ENCODE measurements at places on chromosomes 7 and 10.

DNA sequence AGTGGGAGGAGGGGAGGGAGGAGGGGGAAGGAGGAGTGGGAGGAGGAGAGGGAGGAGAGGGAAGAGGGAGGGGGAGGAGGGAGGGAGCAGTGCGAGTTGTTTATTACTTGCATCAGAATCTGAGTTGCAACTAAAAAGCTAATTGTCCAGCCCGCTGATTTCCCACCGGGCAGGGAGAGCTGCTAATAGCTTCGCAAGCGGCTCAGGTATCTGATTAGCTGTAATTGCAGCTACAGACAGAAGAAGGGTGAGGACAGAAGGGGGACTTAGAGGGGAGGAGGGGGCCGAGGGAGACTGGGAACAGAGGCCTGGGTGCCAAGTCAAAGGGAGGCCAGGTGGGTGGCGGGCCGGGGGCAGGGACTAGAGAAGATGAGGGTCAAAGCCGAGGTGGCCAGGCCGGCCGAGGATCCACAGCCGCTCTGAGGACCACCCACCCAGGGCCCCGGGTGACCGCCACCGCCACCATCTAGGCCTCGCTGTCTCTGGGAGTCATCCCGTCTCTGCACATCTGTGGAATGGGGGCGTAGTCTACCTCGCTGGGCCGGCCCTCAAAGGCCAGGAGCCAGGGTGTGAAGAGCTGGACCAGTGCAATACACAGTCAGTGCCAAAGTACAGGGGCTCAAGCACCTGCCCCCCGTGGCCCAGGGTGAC lies 54.2 kb downstream of the MICALL2 start:
- DNase-seq: no peak

- no peak for DNase-seq
Observed at GRCh38 chr10:19977097-19977521, 160.9 kb downstream of the PLXDC2 start.

DNA sequence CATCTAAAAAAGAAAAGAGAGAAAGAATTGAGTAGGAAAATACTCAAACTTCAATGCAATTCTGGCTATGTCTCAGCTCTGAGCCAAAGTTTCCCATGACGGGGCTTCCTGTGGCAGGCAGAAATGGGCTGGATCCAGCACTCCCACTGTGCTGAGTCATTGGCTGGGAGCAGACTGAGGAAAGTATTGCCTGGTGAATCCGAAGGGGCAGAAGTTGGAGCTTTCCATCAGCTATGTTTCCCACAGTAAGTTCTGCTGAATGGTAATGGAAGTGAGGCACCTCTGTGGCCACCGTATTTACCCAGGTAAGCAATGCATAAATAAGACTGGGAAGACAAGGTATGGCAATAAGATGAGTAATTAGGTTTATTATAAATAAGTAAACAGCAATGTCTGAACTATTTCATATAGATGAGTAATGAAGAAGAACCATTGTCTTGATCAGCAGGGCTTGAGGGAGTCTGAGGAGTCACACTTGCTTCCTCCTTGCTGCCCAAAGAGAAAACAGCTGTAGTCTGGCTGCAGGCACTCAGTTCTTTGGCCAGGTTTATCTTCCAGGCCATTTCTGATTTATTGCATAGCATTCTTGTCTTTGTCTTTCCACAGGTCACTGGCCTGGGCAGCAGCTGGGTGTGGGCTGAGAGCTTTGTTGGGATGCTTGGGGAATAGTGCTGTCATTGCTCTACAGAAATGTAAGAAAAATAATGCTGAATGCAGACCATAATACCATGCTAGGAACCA lies 255.3 kb downstream of the DNAJB9 start:
- no peak for DNase-seq

DNA sequence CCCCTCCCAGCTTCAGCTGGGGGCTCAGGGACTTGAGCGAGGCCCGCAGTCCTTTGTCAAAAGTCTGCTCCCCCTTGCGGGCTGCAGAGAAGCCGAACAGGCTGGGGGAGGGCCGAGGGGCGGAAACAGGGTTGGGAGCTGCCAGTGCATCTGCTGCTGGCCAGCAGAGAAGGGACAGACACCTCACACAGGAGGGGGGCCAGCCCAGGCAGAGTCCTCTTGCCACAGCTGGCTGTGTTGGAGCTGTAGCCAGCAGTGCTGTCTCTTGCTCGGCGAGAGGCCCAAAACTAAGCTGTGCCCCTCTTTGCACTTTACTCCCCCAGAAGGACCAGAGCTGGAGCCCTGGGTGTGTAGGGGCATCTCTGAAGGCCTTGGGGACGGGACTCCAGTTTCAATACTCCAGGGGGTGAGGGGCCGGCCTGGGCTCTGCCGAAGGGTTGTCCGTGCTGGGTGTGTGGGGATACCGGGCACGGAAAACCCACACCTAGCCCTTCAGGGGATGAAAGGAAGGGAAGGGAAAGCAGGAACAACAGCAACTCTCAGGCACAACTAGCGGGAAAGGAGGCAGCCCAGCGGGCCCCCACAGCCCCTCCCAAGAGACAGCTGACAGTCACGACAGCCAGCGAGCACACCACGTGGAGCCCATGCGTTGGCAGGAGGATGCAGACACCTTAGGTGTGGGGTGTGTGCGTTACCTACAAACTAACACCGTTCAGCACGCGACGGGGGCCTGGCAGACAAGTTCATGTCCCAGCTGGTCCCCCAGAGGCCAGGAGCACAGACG lies 17.8 kb downstream of the YKT6 start:
- DNase-seq: no peak

DNA sequence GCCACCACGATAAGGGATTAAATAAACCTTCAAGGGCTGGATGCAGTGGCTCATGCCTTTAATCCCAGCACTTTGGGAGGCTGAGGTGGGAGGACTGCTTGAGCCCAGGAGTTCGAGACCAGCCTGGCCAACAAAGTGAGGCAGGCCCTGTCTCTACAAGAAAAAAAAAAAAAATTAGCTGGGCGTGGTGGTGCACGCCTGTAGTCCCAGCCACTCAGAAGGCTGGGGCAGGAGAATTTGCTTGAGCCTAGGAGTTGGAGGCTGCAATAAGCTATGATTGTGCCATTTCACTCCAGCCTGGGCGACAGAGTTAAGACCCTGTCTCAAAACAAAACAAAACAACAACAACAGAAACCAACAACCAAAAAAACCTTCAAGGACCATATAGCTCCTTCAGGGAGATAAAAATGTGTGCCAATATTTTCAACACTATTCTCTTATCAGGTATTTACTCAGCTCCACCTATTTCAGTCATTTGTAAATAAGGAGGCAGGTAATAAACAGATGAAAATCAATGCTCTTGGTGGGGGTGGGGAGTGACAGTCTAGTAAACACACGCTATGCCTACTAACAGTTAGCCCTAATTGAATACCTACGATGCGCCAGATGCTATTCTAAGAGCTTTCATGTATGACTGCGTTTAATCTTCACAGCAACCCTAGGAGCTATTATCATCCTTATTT lies 13.2 kb downstream of the BAIAP2L1 start:
- DNase-seq: no peak

DNA sequence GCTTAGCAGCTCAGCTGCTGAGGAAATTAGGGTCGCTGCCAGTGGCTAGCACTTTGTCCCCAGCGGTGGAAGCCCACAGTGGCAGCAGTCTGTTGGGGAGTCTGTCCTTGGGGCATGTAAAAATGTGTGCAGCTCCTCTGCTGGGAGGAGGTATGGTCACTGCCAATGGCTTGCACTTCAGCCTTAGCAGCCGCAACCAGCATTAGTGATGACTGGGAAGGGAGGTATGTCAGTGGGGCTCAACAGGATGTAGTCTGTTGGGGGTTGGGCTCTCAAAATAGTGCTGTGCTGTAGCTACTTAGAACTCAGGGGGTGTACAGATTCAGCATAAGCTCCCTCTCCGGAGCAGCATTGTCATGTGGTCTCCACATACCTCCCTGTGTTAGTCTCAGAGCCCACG lies 189.9 kb downstream of the ZEB1 start:
- DNase-seq: no peak

GRCh38 chr7:97419898-97420297 lies 302.4 kb downstream of the SDHAF3 start:
- DNase-seq: no peak

DNA sequence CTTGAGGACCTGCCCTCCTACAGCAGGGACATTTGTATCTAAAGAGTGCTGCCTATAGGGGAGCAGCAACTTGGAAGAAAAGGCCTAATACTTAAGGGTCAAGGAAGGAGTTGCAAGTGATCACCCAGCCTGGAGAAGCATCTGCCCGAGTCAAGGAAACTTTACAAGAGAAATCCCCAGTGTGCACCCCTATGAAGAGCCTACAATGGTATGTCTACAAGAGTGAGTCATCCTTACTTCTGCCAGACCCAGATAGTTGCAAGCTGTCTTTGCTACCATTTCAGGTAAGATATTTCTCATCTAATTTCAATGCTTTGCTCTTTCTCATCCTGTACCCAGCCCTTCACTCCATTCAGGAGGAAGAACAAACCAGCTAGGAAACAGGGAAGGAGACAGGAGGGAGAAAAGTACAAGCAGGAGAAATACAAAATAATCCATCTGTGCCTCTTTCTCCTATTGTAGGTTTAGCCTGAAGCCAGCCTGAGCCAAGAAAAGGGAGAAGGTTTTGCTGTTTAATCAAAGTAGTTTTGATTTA lies 34.4 kb upstream of the AGR3 start:
- no peak for DNase-seq

DNA sequence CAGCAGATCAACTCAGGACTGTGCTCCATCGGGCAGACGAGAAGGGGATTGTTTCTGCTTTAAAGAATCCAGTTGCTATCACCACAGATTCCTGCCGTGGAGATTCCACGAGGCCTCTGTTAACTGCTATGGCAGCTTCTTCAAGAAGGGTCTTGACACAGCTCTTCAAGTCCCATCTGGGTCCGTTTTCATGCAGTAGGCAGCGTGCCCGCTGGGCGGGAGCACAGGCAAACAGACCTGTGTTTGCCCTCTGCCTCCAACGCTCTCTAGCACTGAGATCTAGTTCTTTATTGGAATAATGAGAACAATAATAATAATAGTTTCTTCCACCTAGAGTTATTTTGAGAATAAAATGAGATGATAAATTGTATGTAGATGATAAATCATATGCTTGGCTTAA lies 127.2 kb upstream of the SP8 start:
- DNase-seq: no peak

GRCh38 chr10:15419279-15419874 lies 48.3 kb upstream of the FAM171A1 start:
- DNase-seq: no peak

DNA sequence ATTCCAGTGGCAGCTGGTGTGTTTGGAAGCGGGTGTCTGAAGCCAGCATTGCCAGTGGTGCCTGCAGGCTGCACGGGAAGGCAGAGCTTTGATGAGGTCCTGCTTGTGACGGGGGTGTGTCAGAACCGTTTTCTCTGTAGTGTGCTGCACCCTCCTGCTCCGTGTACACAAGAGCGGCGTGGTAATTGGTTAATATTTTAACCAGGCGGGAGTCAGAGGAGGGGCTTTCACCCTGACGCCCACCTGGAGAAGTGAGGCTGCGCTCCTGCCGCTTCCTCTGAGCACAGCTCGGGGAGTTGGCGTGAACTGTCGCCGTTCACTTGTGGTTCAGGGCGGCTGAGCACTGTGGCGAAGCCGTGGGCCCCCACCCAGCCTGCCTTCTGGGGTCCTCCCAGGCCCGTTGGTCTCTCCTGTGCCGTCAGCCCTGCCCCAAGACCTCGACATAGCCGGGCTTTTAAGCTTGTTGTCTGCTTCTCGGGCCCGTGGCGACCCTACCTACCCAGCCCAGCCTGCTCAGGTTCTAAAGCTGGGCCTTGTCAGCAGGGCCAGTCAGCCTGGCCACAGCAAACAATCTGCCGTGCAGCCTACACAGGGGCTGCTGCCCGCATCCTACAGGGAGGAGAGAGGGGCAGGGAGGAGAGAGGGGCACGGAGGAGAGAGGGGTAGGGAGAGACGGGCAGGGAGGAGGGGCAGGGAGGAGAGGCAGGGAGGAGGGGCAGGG lies 11.6 kb downstream of the NKX6-2 start:
- DNase-seq: no peak

DNA sequence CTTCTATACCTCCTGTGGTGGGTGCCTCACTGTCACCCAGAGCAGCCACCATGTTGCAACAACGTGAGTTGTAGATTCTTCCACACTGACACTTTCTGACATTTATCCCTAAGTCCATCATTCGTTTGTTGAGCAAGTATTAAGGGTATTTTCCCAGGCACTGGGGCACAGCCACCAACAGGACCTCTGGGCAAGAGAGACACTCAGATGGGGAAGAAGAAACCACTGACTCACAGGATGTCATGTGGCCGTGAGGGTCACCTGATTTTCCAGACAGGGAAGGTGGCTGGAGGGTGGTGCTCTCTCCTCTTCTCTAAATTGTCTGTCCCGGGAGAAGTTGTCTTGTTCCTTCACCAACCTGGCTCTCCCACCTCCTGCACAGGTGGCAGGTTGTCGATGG lies 51.7 kb upstream of the PPIF start:
- no peak for DNase-seq

All from heart left ventricle (tissue), 16 donors.